ENCODE measurements at places on chromosomes 3 and 15.
A peak's percentile ranks its signal among the peaks of the same experiment; 100 is the strongest.

GRCh38 chr3:157226173-157226847 lies 66.4 kb upstream of the CCNL1 start:
- DNase-seq: no peak

DNA sequence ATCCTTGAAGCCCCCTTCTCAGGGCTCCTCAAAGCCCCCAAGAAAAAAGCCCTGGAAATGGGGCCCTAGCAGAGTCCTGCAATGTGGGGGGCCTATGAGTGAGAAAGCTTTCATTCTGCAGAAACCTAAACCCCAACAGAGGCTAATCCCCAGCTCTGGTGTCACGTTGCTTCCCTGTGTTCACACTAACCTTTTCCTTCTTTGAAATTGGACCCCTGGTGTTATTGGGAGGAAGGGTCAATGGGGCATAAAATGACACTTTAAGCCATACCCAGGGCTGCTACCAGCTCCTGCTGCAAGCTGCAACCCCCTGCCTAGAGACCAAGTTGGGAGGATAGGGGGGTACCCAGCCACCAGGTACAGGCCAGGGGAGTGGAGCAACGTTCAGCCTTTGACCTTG lies 2.1 kb downstream of the CYP1A2 start:
- DNase-seq: no peak

GRCh38 chr3:184765730-184766074 lies 46.3 kb upstream of the VPS8 start:
- DNase-seq: no peak

DNA sequence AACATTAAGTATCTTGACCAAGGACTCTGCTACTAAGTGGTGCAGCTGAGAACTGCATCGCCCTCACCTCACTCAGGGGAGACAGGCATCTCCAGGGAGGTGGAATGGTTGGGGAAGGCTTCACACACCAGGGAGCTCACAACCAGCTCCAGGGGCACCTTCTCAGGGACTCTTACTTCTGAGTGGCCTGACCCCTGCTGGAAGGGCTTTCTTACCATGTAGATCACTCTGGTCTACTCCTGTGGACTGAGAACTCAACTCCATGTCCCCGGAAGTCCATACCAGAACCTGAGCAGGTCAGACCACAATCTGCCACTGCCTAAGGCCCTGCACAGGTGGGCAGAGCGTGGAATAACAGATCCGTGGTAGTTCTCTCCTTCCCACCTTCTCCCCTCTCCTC lies 140.5 kb downstream of the TLE3 start:
- no peak for DNase-seq

DNA sequence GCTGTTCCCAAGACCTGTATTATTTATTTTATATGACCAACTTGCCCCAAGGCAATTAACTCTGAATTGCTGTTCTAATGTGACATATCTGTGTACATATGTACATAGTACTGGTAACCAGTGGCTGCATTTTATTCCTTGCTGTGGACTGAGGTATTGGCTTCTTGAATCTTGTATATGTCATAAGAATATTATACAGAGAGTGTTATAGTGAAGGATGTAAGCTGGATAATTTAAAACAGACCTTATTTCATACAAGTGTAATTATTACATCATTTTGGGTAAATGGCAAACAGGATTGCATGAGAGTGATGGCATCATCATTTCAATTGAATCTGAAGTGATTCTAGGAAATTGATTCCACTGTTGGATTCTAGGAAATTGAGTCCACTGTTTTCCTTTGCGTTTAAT lies 32.9 kb downstream of the B3GALNT1 start:
- no peak for DNase-seq

- no peak for DNase-seq
Measured at GRCh38 chr15:89400116-89400781, 65.6 kb upstream of the POLG start.

GRCh38 chr3:175608356-175608755 lies 749.2 kb downstream of the NAALADL2 start:
- DNase-seq: no peak

DNA sequence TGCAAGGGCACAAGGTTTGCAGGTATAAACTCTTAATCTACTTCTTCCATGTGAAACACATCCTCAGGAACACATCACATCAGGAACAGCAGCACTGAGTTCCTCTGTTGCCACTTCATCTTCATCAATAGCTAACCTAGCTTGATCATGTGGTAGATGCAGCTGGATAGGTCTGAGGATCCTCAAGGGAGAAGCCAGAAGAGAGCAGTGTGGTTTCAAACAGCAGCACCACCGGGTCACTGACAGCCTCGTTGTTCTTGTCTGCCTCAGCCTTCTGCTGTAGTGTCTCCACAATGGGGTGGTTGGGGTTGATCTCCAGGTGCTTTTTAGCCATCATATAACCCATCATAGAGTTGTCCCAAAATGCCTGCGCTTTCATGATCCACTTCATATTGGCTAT lies 58.8 kb downstream of the ADAM10 start:
- DNase-seq: no peak

GRCh38 chr3:46089237-46090011 lies 62.1 kb upstream of the XCR1 start:
- DNase-seq: peak; percentile 14

DNA sequence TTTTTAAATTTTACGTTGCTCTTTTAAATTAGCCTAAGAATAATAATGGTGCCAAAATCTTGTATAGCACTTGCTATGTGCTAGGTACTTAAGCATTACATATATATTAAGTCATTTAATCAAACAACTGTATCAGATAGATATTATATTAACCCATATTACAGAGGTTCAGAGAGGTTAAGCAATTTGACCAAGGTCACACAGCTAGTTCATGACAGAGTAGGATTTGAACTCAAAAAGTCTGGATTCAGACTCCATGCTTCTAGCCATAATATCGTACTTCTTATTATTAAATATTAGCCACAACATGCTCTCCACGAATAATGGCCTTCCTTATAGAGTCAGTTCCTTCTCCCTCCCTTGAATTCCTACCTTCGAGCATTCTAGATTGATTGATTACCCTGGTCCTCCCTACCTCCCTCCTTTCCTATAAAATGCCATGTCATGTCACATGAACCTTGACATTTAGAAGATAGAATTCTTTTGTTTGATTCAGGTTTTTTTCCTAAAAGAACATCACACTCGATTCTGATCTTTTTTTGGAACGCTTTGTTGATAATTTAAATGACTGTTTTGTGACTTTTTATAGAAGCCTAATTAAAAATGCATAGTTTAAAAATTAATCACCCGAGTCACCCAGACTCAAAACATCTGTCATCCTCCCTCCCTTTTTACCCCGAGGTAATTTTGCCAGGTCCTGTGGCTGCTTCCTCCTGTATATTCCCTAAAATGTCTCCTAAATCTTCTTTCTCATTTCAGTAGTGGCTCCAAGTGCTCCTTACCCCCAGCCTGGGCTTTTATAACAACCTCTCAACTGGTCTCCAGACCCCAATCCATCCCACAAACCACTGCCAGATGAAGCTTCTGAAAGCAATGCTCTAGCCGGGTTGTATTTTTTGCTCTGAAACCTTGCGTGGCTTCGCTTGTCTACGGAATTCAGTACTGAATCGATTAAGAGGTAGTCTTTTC lies 8.5 kb upstream of the PSMD6 start:
- no peak for DNase-seq

- DNase-seq: no peak
Measured at GRCh38 chr3:58207954-58208353, 2.8 kb downstream of the DNASE1L3 start.

DNA sequence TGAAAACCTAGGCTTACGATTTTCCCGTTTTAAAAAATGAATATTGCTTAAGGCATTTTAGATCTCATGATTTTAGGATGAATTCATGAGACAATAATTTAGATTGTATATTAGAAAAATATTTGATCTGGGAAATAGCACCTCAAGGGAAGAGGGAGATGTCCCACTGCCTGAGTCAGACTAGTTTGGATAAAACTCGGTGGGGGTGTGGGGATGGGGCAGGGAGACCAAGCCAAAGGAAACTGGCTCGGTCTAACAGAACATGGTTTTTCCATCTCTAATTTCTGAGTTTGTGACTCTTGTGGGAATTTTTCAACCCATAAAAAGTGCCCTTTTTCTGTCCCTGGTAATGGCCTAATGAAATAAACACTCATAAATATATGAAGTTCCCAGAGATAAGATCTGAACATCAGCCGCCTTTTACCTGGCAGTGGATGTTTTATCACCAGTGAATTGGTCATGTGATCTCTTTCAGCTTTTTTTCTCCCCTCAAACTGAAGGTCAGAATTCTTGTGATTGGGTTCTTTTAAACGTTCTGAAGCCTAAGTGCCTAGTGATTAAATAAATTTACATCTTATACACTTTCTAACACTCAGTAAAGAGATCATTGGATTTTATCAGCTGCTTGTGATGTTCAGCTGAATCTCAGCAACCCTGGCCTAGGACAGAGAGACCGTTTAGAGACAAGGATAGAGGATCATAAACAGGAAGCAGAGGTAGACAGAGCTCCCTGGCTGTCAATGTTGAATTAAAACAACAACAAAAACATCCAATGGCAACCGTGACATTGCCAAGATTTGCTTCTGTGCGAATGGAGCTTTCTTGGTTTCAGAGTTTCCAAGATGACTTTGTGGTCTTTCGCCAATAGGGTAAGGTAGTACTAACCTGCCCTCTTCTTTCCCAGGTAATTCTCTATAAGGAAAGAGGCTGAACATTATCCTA lies 1038.2 kb downstream of the MCTP2 start:
- no peak for DNase-seq

- no peak for DNase-seq
Measured at GRCh38 chr15:81304226-81304625, 19.7 kb downstream of the STARD5 start.

- DNase-seq: no peak
Measured at GRCh38 chr3:62997369-62997768, 122.2 kb upstream of the CADPS start.

DNA sequence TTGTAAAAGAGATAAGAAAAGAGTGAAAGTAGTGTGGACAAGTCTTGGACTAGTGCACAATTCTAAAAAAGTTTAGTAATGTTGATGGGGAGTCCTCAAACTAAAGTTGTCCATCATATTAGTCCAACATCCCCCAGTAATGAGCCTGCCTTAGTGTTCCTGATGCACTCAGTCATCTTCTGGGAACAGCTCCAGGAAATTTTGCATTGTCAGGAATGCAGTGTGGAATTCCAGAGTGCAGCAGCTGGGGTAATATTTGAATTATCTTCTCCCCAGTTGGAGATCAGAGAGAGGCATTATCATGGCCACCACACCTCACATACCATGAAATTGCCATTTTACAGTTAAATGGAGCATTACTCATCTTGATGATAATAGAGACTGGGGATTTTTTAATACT lies 528.8 kb upstream of the NAALADL2 start:
- DNase-seq: peak; percentile 12

GRCh38 chr15:68900027-68900426 lies 30.3 kb upstream of the SPESP1 start:
- DNase-seq: no peak

GRCh38 chr15:42024303-42024702 lies 3.5 kb upstream of the PLA2G4E start:
- no peak for DNase-seq

GRCh38 chr3:36867810-36868209 lies 77.0 kb downstream of the TRANK1 start:
- no peak for DNase-seq

DNA sequence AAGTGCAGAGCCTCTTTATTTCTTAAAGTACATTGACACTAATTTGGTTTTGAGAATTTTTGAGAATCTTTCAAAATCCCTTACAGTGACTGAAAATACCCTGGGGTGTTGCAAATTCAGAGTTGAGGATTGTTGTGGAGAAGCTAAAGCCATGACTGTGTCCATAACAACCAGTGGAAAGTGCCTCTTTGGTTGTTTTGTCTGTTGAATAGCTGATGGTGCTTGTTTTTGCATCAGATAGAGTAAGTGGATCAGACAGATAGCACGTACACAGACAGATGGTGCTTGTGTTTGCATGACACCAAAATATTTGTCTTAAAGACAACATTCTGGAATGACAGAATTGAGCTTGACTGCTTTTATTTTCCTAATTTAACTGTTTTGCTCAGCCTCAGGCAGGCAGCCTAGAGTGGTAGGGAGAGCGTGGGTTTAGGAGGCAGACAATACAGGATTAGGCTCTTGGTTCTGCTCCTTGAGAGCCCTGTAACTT lies 265.0 kb downstream of the IL20RB start:
- DNase-seq: no peak

DNA sequence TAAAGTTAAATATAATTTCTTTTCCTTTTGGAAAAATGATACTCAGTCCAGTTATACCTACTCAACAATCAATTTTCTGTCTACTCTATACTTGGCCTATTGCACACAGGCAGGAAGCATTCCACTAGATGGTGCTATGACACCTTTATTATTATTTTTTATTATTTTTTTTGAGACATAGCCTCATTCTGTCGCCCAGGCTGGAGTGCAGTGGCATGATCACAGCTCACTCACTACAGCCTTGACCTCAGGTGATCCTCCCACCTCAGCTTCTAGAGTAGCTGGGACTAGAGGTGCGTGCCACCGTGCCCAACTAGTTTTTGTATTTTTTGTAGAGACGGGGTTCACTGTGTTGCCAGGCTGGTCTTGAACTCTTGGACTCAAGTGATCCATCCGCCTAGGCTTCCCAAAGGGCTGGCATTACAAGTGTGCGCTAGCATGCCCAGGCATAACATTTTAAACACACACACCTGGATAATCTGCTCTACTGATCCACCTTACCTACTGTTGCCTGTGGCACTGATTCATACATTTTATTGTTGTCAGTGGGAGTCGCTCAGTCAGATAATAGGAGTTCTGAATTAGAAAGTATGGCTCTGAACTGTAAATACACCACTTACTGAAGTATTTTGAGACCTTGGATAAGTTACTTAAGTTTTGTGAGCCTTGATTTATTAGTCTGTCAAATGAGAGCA lies 56.2 kb downstream of the EIF3J start:
- peak; percentile 28 for DNase-seq

DNA sequence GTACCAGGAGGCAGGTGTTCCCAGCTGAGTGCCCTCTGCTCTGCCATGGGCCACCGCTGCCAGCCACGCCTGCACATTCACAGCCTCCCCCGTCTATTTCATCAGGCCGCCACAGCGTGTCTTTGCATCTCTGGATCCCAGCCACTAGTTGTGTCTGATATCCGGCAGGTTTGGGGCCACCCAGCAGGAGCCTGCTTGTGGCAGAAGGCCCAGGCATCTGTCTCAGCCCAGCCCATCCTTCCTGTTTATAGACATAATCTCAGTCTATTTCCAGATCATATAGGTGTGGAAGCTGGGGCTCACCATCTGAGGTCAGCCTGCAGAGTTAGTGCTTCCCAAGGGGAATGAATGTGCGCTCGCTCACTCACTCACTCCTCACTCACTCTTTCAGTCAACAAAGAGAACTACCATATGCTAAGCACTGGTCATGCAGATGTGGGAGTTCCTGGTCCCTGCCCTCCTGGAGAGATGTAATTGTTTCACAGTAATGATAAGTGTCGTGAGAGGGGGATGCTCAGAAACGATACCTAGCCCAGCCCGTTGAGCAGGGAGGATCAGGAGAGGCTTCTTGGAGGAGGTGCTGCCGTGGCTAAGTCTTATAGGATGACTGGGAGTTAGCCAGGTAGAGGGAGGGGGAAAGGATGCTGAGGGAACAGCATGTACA lies 60.6 kb downstream of the FGD5 start:
- no peak for DNase-seq

All from HTR-8/SVneo (cell line).